ENCODE measurements at places on chromosomes 1 and 21. TPM values are rescaled to one million over a fixed set of nuclear protein-coding genes. Genes with fewer than 3 reads are reported as not detected.

The RAP1GAP gene
- total RNA-seq, result 3.5 TPM

The RASSF5 gene
- 73.4 TPM for total RNA-seq

The CYP4A11 gene
- total RNA-seq, result not detected

The TMEM81 gene
- total RNA-seq, result 1.7 TPM

The PLXNA2 gene
- 1.9 TPM for total RNA-seq

The CCDC181 gene
- total RNA-seq, result 0.47 TPM

The UBE4B gene
- 16.3 TPM for total RNA-seq

The CDC20 gene
- total RNA-seq, result 68.1 TPM

The FOXD2 gene
- 0.05 TPM for total RNA-seq

The TNFSF4 gene
- 3.7 TPM for total RNA-seq

The PRR9 gene
- 0.33 TPM for total RNA-seq

The UBL4B gene
- not detected for total RNA-seq

The SHE gene
- 2.7 TPM for total RNA-seq

The GLIS1 gene
- 0.05 TPM for total RNA-seq

The HENMT1 gene
- 28.3 TPM for total RNA-seq

- DNase-seq, result no peak
These were observed 172.8 kb downstream of the CLEC20A start for GRCh38 chr1:178324003-178324402.

DNA sequence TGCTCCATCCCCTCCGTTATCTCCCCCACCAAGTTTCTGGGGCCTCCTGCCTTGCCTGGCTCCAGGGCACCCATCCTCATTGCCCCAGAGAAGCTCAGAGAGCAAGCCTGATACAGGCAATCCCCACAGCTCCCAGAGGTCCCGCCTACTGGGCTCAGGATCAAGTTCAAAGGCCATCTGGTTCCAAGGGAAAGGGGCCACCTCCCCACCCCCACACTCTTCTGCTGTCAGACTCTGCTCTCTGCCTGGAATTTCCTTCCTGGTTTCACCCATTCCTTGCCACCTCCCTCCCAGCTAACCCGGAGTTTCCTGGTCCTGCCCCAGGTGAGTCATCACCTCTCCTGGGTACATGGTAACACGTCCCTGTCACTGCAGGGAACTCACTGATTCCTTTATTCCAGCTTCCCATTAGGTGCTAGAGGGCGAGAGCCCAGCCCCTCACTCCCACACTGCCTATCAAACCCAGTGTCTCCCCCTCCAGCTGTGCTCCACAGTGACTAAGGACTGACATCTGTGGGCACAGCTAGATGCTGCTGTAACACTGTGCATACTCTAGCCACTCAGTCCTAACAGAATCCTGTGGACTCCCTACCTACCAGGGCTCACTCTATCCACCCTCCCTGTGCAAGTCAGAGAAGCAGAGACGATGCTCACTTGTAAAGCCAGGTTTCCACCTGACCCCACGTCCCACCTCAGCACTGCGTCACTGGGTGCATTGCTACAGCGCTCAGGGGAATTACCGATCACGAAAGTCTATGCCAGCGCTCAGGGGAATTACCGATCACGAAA lies 21.8 kb downstream of the RSPH1 start:
- no peak for DNase-seq

- DNase-seq, result no peak
These were observed 185.8 kb downstream of the CAMTA1 start for GRCh38 chr1:6971048-6971447.

- no peak for DNase-seq
These were observed 76.4 kb upstream of the PRMT6 start for GRCh38 chr1:106980121-106980520.

- no peak for DNase-seq
These were observed 22.0 kb downstream of the DONSON start for GRCh38 chr21:33566514-33566913.

DNA sequence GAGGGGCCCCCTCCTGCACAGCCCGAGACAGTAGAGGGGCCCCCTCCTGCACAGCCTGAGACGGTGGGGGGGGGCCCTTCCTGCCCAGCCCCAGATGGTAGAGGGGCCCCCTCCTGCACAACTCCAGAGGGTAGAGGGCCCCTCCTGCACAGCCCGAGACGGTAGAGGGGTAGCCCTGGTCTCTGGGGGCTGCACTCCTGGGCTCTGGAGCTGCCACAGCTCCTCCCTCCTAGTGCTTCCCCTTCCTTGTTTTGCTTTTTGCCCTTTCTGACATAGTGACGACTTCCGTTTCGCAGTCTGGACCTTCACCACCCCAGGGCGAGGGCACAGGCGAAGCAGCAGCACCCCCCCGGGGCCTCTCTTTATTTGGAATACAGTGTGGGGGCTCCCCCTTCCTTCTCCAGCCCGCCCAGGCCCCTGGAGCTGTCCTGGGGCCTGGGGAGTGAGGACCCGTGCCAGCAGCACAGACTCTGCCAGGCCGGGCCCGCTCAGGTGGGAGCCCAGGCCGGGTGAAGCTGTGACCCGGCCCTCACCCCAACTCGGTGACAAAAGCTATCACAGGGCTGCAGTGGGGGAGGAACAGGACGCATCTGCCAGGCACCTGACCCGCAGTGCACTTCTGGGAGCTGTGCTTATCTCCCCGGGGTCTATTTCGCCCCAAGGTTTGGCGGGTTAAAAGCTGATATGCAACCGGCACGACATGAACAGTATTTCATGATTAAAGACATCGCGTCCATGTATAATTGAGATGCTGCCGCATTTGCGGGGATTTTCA lies 1.1 kb upstream of the PRXL2B start:
- peak; percentile 74 for DNase-seq

- DNase-seq, result no peak
These were observed 30.8 kb upstream of the KIF1B start for GRCh38 chr1:10179406-10180091.

- no peak for DNase-seq
These were observed 834.2 kb upstream of the CXADR start for GRCh38 chr21:16678429-16679160.

DNA sequence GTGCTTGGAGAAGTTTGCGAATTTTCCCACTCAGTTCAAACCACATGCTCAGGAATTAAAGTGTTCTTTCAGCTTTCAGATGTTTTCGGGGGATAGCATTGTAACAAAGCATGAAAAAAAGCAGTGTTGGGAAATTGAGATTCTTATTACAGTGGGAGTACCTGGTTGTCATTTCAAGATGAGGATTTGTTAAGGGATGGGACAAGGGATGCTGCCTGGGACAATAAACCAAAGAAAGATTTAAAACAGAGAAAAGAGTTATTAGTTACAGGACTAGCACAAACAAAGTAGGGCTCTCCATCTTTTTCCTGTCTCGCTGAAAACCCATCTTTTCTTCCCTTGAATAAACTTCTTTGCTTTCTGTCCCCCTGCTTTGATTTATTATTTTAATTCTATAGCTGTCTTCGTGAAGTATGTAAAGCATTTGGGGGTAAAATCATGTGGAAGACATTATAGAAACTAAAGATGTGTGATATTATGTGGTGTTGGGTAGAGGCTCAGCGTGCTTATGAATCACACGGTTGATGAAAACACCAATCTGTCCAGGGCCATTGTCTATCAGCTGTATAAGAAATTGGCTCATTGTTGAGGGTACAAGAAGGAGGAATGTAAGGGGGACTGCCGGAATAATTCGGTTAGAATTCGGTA lies 277.6 kb downstream of the KIF26B start:
- no peak for DNase-seq

GRCh38 chr1:8155528-8156186 lies 129.5 kb upstream of the ERRFI1 start:
- no peak for DNase-seq

DNA sequence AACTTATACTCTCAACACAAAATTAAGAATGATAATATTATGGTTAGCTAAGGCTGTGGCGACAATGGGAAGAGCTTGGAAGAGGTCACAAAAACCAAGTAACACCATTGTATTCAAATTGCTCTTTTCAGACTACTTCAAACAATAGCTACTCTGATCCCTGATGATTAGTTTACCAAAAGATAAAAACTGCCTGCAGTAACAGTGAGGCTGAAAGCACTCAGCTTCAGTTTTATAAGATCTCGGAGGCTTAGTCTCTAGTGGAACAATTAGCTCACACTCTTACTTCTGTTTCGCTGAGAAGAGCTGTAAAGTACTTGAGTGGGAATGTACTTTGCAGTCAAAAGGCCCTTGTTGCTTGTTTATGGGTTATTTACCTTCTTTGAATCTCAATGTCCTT lies 278.5 kb downstream of the LRRC7 start:
- DNase-seq, result no peak

DNA sequence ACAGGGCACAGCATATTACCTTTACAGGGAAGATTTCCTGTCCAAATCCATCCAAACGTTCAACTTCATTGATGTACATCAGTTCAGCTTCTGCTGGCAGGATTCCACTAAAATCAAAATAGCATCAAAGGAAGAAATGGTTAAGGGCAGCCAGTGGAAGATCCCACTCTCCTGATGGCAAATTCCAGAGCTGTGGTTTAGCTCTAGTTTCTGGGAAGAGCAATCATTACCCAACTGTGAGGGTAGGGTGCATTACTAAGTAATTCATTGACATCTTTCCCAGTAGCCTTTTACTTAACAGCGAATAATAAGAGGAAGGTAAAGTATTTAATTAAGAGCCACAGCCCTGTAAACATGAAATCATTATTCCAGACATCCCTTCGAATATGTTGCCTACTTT lies 120.7 kb downstream of the SMYD2 start:
- DNase-seq, result no peak

DNA sequence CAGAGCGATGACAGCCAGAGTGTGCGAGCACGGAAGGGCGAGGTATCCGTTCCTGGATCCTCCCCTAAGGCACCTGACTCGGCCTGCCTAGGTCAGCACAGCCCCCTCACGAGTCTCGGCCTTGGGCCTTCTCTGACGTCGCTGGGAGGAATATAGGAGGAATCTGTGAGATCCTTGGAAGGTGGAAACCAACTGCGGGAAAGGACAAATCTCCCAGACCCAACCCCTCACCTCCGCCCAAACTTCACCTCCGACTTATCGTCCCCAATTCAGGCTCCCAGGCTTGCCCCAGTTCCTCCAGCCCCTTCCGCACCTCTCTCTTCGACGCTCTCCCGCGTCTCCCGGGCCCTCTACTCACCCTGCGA lies 494 bp downstream of the APH1A start:
- peak; percentile 14 for DNase-seq

DNA sequence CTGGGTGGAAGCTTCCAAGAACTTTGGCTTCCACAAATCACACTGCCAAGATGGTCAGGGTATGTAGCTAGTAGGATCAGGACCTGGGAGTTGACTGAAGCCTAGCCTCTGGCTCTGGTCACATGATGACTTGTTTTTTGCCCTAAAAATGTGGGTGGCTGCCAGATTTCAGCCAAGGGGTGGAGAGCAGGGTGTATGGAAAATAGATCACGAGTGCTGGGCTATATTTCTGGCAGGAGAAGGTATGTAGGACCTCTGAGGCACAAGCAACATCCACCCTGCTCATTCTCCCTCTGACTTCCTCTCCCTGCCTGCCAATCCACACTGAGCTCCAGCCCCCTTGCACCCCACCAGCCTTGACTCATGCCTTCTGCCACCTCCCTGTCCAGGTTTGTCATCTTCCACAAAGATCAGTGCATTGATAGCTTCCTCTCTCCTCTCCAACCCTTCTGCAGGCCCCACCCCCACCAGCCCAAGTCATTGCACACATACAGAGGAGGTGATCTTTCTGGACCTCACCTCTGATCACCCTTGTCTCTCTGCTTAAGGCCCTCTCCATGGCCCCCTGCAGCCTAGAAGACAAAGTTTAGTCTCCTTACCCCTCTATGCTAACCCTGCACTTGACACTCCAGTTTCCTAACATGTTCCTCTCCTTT lies 8.3 kb upstream of the CYP4B1 start:
- no peak for DNase-seq

- no peak for DNase-seq
These were observed 35.5 kb downstream of the SDCCAG8 start for GRCh38 chr1:243291292-243291691.

GRCh38 chr1:186819126-186819525 lies 9.6 kb upstream of the PLA2G4A start:
- no peak for DNase-seq

GRCh38 chr1:98669355-98670296 lies 8.1 kb downstream of the SNX7 start:
- no peak for DNase-seq

GRCh38 chr1:82398357-82398756 lies 597.6 kb downstream of the ADGRL2 start:
- no peak for DNase-seq

DNA sequence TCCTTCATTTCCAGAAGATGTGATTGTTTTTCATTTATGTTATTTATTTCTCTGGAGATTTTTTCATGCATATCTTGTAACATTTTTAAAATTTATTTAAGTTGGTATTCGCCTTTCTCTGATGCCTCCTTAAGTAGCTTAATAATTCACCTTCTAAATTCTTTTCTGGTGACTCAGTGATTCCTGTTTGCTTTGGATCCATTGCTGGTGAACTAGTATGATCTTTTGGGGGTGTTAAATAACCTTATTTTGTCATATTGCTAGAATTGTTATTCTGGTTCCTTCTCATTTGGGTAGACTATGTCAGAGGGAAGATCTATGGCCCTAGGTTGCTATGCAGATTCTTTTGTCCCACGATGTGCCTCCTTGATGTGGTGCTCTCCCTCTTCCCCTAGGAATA lies 1347.2 kb upstream of the B3GALT2 start:
- DNase-seq, result no peak

- DNase-seq, result no peak
These were observed 127.8 kb downstream of the RERE start for GRCh38 chr1:8689431-8690252.

- DNase-seq, result no peak
These were observed 73.5 kb downstream of the RPS6KC1 start for GRCh38 chr1:213124590-213124989.

- DNase-seq, result peak; percentile 59
These were observed 1.3 kb downstream of the NEK7 start for GRCh38 chr1:198157847-198158725.

DNA sequence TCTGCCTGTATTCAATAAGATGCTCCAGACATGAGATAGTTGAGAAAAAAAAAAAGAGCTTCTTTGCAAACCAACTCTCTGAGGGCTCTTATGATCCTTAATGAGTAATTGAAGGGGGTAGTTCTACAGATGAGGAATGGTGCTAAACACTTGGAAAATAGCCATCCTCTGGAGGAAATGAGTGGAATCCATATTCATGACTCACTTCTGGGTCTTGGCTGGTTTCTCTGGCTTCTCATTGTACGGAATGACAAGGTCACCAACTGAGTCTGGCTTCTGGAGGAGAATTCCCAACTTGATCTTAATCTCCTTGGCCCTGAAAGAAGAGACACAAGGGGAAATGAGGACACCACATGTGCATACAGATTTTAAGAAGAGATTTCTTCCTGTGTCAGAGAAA lies 34.7 kb downstream of the RGS5 start:
- no peak for DNase-seq

- DNase-seq, result peak; percentile 26
These were observed 7.3 kb upstream of the CACNA1S start for GRCh38 chr1:201119206-201120197.

GRCh38 chr21:29430576-29430975 lies 131.9 kb downstream of the BACH1 start:
- no peak for DNase-seq

DNA sequence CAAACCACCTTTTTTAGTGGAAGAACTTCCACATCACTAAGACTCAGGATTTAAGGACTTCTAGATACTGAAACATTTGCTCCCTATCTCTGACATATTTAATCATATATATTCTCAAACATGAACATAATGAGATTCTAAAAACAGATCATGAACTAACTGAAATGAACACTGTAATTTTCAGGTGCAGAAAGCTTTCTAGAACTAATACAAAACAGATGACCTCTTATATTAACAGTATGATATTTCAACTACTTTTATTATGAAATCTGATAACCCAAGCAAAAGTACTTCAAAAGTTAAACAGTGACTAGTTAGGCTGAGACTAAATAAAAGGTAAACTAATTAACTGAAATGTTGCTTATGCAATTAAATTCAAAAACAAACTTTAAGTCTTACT lies 157.5 kb downstream of the COP1 start:
- no peak for DNase-seq

Measured in thymus (tissue), 14 donors.